ENCODE measurements at places on chromosomes 7 and 10. TPM values are rescaled to one million over a fixed set of nuclear protein-coding genes. Genes with fewer than 3 reads are reported as not detected.

- DNase-seq = no peak
Measured at GRCh38 chr7:26991796-26992195, 104.0 kb downstream of the HOXA1 start.

DNA sequence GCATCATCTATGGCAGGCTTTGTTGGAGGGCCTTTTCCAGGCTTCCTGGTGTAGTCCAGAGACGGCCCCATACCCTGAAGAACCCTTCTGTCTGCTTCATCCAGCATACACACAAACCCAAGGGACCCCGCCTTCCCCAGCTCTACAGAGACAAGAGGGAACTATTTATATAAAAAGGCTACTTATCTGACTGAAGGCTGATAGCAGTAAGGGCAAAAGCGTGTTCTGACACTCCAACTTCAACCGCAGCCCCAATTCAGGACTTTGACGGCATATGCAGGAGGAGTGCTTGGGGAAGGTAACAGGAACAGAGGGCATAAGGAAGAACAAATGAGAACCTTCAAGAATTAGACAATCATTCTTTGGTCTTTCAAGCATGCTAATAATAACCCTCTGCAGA lies 21.0 kb downstream of the GNA12 start:
- DNase-seq = no peak

DNA sequence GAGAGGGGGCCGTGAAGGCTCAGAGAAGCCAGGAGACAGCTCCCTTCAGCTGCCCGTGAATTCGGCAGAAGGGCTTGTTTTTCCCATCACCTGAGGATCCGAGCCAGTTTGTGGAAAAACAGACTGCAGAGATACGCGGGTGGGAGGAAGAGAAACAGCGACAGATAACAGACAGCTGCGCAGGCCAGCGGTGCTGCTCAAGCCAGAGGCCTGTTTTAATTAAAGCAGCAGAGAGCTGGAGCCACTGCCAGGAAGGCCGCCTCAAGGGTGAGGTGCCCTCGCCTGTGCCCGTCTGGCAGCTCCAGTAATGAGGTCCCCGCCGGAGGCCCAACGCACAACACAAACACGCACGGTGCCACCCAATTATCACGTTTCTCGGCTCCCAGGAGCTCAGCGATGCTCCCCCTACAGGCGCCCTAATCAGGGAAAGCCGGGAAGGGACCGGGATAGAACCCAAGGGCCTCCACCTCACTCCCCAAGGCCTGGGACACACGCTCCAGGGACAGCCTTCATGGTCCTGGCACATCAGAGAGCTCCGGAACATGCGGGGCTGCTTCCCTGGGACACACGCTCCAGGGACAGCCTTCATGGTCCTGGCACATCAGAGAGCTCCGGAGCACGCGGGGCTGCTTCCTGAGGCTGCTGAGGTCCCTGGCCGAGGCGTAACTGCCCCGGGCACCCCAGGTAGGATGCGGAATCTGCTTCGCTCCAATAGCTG lies 60.6 kb upstream of the DNAAF5 start:
- no peak for DNase-seq

DNA sequence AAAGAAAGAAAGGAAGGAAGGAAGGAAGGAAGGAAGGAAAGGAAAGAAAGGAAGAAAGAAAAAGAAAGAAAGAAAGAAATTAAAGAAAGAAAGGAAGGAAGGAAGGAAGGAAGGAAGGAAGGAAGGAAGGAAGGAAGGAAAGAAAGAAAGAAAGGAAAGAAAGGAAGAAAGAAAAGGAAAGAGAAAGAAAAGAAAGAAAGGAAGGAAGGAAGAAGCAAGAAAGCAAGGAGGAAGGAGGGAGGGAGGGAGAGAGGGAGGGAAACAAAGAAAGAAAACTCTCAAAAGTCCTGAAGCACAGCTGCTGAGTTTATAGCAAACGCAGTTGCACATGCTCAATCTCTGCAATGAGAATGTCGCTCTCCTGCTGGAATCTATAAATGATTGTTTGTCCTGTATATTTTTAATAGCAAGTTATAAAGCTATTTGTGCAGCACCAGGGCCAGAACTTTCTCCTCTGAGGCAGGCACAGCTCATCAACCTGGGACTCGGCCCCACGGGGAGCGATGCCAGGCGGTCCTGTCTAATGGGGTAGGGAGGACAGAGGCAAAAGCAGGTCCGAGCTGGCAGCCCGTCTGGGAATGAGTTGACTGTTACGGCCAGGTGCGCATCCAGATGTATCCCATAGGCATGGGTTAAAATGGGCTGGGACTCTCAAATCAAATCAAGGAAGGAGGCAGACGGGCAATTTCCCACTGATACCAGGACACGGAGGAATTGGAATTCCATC lies 118.0 kb upstream of the PFKP start:
- no peak for DNase-seq

- no peak for DNase-seq
Measured at GRCh38 chr10:1202343-1202742, 146.2 kb downstream of the WDR37 start.

DNA sequence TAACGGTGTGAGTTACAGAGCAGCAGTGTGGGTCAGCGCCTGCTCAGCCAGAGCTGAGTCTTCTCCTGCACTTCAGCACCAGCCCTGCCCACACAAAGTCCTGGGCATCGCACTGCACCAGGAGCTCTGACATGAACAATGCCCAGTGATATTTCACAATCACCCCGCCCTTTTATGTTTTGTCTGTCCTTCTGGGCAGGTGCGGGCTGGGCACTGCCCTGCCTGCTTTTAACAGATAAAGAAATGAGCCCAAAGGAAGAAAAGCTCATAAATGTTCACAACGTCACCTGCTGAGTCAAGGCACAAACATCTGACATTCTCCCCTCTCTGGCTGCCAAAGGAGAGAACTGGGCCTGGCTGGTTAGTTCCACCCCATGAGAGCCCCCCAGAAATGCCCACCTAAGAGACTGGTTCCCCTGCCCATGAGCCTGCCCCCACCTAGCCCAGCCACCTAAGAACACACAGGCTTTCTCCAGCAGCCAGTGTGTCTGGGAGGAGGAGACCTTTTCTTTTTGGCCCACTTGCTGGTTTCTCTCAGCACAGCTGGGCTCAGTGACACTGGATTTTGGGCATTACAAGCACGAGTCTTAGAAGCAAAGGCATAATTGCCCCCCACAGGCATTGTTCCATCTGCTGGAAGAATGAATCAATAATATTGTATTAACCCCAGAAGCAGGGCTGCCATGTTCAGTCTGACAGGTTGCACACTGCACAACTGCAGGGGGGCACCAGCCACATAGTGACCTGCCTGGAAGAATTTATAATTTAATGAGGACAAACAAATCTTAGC lies 22.3 kb downstream of the CALML3 start:
- DNase-seq = no peak

- DNase-seq = no peak
Measured at GRCh38 chr7:70165477-70166170, 567.3 kb downstream of the AUTS2 start.

Gene SKIDA1
- polyA plus RNA-seq = not detected

DNA sequence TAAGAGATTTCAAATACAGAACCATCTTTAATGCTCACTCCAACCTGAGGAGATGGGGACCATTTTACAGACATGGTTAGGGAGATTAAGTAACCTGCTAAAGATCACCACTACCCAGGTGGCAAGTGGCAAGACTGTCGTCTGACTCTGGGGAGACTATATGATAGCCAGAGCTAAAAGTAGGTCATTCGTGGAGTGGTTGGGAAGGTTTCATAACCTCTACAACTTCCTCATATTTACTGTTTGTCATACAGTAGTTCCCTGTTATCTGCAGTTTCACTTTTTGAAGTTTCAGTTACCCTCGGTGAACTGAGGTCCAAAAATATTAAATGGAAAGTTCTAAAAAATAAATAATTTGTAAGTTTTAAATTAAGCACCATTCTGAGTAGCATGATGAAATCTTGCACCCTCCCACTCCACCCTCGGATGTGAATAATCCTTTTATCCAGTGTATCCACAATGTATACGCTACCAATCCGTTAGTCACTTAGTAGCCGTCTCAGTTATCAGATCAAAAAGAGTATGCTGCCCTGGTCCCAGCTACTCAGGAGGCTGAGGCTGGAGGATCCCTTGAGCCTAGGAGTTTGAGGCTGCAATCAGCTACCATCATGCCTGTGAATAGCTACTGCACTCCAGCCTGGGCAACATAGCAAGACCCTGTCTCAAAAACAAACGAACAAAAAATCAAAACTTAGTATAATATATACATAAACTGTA lies 14.9 kb upstream of the LGI1 start:
- peak; percentile 70 for DNase-seq

Gene ASAH2
- not detected for polyA plus RNA-seq

DNA sequence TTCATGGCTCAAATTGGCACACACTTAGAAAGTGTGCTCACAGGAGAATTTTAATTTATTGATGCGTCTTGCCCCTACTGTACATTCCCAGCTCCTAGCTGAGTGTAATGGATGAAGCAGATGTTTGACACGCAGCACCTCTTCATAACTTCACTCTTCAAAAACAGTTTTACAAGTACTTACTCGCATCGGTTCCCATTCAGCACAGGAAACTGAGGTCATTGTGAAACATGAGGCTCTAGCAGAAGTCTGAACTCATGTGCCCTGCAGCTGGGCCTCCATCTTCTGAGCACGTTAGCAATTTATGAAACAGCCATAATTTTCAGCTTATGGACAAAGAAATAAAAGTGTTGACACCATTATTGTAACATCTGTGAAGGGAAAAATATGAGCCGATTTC lies 558.9 kb upstream of the MGMT start:
- DNase-seq = no peak

DNA sequence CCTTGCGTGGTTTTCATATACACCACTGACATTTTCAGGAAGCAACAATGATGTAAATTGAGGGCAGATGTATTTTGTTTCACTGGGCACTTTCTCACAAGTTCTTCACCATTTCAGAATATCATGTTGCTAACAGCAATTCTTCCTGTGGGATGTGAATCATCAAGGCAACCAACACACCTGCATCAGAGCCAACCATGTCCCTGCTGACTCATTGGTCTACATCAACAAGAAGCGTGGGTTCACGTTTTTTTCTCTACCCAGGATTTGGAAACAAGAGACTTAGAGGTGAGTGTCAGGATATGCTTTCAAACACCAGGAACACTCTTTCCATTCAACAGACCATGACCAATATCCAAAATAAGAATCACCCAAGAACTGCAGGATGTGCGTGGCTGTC lies 203.9 kb downstream of the TEX36 start:
- no peak for DNase-seq

DNA sequence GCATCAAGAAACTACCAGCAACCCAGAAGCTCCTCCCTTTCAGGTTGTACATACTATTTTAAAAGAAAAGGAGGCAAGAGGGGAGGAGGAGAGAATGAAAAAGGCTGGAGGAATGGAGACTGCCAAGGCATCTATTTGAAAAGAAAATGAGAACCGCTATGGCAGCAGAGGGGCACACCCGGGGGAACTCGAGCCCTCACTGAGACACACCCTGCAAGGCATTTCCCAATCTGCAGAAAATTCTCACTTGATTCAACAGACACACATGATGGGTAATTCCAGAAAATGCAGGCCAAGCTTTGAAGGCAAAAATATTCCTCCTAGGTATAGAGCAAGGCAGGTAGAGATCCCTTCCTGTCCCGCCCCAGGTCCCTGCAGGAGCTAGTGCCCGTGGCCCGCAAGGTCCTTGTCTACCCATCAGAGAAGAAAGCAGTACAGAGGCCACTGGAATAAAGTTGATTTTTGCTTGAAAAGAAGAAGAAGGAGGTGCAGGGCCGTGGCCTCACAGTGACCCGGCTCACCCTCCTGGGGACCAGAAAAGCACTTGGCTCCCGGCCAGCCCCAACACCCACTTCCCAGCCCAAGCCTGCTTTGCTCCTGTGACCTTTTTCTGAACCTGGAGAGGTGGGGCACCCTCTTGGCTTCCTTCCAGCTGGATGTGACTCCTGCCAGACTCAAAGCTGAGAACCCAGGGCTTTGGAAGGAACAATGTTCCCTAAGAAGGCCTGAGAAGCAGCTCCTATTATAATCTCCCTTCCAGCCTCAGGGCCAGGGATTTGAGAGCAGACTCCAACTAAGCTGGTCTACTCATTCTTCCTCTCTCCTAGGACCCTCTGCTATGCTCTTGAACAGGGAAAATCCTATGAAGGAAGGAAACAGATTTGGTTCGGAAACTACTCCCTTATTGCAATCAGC lies 6.2 kb upstream of the PIK3CG start:
- DNase-seq = peak; percentile 85

Gene EBF3
- polyA plus RNA-seq = not detected

Gene MMS19
- 29.2 TPM for polyA plus RNA-seq

Gene ZNF746
- polyA plus RNA-seq = 8.1 TPM

GRCh38 chr7:83468251-83468739 lies 180.6 kb downstream of the SEMA3E start:
- DNase-seq = peak; percentile 9

Gene PTPRE
- 125 TPM for polyA plus RNA-seq

DNA sequence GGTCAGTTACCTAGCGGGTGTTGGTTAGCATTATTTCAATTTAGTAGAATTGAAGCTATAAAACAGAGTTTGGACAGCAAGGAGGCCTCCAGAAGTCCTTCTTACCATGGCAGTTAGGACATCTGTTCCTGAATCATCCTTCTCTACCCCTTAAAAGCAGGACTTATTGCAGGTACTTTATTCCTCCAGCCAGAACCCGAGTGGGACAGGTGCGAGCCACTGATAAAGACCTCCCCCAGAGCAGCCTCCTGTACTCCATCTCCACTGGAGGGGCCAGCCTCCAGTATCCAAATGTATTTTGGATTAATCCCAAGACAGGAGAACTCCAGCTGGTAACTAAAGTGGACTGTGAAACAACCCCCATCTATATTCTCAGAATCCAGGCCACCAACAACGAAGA lies 54.6 kb downstream of the CDHR3 start:
- no peak for DNase-seq

DNA sequence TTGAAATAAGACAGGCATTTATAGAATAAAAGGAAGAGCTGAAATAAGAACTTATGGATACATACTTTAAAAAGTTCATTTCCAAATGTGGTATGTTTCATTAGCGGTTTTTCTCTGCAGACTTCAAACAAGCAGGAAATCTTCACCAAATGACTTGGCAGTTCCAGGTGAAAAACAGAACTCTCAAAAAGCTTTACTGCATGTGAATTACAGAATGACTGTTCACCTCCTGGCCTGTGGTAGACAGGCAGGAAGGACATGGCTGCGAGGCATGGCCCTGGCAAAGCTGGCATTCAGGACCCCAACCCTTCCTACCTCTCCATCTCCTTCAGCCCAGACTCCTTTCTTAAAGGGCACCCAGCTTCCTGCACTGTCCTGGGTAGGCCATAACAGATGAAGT lies 21.2 kb upstream of the ENO4 start:
- no peak for DNase-seq

- no peak for DNase-seq
Measured at GRCh38 chr10:11142777-11143176, 125.1 kb downstream of the CELF2 start.

- DNase-seq = no peak
Measured at GRCh38 chr7:151505433-151505832, 14.3 kb downstream of the RHEB start.

Gene ZRANB1
- polyA plus RNA-seq = 2.2 TPM

Gene SVOPL
- not detected for polyA plus RNA-seq
